ENCODE measurements at places on chromosomes 2 and 18. TPM values are rescaled to one million over a fixed set of nuclear protein-coding genes. Genes with fewer than 3 reads are reported as not detected.

GRCh38 chr2:119416299-119416923 lies 15.2 kb upstream of the TMEM37 start:
- DNase-seq = no peak

GRCh38 chr2:207869784-207870778 lies 100.4 kb upstream of the FZD5 start:
- no peak for DNase-seq

DNA sequence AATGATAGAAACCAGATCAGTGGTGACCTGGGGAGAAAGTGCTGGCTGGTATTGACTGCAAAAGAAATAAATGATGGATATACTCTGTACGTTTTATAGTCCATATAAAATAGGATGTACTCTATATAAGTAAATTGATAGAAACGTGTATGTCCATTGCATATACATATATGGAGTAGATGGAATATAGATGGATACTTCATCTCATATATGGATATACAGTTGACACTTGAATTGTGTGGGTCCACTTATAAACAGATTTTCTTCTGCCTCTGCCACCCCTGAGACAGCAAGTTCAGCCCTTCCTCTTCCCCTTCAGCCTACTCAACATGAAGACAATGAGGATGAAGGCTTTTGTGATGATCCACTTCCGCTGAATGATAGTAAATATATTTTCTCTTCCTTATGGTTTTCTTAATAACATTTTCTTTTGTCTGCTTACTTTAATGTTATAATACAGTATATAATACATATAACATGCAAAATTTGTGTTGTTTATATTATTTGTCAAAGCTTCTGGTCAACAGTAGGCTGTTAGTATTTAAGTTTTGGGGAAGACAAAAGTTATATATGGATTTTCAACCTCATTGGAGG lies 76.1 kb upstream of the MYCN start:
- DNase-seq = no peak

GRCh38 chr2:85549826-85550225 lies 10.9 kb downstream of the MAT2A start:
- no peak for DNase-seq

DNA sequence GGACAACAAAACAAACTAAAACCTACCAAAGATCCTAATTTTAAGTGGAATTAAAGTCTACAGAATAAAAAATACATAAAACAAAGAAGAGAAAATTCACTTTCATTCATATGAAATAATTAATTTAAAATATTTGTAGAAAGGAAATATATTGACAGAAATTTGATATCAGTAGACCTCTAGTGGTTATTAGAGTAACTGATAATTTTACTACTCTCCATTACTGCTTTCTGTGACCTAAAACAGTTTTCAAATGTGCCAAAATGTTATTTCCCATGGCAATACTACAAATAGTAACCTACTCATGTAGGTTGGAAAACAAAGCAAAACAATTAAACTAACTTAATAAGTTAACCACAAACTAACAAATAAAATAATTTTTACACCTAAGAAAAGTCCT lies 147.1 kb downstream of the NOL4 start:
- DNase-seq = no peak

DNA sequence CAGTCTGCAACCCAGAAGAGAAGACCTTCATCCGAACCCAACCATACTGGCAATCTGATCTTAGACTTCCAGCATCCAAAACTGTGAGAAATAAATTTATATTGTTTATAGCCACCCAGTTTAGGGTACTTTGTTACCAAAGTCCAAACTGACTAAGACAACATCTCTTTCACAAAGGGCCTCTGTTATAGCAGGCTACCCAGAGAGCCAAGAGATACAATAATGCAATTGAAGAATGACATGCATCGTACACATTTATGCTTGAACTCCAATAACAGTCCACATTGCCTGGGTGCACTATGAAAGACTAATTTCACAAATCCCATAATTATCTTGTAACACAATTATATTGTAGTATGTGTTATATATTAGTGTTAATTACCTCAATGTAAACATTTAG lies 39.1 kb upstream of the ANKRD44 start:
- DNase-seq = no peak

GRCh38 chr2:46470114-46470628 lies 9.2 kb upstream of the TMEM247 start:
- no peak for DNase-seq

- DNase-seq = peak; percentile 36
These were observed 95.3 kb downstream of the EIPR1 start for GRCh38 chr2:3282056-3282998.

GRCh38 chr2:167869200-167869599 lies 378.2 kb downstream of the STK39 start:
- DNase-seq = no peak

DNA sequence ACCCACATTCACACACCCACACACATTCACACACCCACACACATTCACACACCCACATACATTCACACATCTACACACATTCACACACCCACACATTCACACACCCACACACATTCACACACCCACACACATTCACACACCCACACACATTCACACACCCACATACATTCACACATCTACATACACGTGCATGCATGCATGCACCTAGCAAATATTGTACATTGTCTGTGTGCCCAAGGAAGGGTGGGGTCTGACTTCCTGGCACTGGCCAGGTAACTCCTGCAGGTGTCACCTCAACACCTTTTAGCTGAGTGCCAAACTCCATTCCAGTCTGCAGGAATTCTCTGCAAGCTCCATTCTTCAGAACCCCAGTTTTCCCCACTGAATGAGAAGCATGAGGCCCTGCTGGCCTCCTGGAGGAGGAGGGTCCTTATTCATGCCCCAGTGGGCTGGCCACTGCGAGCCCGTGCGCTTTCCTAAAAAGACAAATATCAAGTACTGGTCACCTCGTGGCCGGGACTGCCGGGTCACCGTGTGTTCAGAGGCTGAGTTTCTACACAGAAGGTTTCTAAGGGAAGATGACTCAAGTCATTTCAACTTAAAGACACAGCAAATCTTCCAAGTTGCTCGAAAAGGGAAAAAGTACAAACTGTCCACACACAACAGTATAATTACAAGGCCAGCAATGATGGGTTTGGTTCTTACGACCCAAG lies 131.5 kb downstream of the HDAC4 start:
- DNase-seq = no peak

GRCh38 chr2:180722551-180723239 lies 257.7 kb upstream of the UBE2E3 start:
- no peak for DNase-seq

- no peak for DNase-seq
These were observed 37.0 kb downstream of the DAW1 start for GRCh38 chr2:227908266-227909054.

GRCh38 chr2:98825858-98826257 lies 94.9 kb upstream of the MGAT4A start:
- DNase-seq = no peak

DNA sequence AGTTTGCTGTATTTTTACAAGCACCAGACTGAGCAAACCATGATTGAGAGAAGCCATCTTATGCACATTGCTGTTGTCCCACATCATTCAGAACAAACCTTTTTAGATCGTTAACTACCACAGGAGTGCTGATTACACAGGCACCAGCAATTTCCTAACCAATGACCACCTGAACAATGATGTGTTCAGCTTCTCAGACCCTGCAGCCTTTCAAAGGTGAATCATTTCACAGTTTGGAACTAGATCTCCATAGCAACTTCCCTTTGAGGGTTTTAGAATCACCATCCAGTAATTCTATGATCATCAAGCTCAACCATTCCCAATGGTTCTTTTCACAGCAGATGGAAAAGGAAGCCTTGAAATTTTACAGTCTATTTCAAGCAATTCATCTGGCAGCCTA lies 71.4 kb downstream of the OLA1 start:
- no peak for DNase-seq

DNA sequence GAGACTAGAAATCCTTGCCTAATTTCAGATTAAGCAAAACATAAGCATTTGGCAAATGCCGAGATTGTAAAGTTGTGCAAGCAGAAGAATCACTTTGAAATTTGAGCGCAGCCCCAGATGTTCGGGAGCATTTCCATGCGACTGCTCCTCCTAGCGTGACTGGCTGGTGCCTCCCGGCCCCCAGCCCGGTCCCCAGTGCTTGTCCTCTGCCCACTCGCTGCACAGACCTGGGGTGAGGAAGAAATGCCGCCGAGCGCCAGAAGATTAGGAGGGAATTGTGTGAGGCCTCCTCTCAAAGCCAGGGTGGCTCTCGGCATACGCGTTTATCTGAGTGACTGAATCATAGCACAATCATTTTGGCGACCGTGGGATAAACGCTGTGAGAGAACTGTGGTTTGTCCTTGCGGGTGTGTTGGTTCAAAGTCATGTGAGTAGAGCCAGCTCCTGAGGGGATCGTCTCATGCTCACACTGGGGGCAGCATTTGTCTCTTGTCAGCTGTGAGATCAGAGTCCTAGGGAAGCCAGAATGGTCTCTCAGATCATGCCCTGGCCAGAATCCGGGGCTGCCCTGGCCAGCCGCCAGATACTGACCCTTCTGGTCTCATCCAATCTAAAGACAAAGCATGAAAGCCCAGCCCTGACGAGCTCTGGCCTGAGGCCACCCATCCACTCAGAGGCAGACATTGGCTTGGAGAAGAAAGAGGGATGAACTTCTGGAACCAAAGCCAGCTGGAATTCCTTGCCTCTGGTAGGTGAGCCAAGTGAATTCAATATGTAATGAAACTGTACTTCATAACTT lies 189.3 kb downstream of the SH3RF3 start:
- DNase-seq = peak; percentile 55

DNA sequence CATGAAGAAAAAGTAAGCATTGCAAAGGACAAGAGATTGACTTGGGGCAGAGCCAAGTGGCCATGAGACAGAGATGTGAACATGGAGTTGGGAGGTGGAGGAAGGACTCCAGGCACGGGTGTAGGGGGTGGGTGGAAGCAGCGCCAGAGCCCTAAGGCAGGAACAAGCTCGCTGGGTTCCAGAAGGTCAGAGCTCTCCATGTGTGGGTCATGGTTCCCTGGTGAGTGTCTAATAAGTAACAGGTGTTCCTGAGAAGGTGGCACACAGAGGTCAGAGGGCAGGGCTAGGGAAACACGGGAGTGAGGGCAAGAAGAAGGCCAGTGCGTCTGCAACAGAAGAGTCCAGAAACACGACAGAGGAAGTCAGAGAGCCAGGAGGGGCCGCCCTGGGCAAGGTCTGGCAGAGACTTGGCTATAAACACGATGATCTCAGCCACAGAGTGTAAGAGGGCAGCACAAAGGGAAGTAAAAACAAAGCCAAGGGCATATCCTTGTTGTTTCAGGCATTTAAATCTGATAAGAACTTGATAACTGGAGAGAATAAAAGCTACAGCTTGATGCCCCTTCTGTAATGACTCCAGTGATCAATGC lies 260.8 kb downstream of the TGIF1 start:
- DNase-seq = no peak

GRCh38 chr2:224143526-224143925 lies 104.4 kb upstream of the SERPINE2 start:
- DNase-seq = no peak

- no peak for DNase-seq
These were observed 8.4 kb downstream of the GBX2 start for GRCh38 chr2:236159778-236160170.

DNA sequence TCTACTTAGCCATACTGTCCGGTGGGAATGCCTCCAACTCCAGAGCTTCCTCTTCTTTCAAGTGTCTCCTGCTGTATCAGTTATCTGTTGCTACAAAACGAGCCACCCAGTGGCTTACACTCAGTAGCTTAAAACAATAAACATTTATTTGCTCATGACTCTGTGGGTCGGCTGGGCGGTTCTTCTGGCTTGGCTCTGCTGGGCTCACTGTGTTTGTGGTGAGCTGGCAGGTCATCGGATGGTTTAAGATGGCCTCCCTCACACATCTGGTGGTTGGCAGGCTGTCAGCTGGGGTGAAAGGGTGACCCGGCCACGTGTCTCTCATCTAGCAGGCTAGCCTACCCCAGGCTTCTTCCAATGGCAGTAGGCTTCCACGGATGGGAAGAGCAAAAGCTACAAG lies 122.4 kb upstream of the SLC1A4 start:
- no peak for DNase-seq

- no peak for DNase-seq
These were observed 132.7 kb downstream of the ALPK2 start for GRCh38 chr18:58496231-58496630.

GRCh38 chr2:42897358-42897757 lies 105.0 kb upstream of the HAAO start:
- DNase-seq = no peak

- no peak for DNase-seq
These were observed 689.3 kb downstream of the NR4A2 start for GRCh38 chr2:155643056-155643775.

- DNase-seq = no peak
These were observed 13.0 kb downstream of the HDAC4 start for GRCh38 chr2:239387811-239388210.

GRCh38 chr2:241291153-241291552 lies 24.3 kb downstream of the HDLBP start:
- DNase-seq = no peak

- DNase-seq = no peak
These were observed 32.6 kb downstream of the LAMA3 start for GRCh38 chr18:23721696-23722480.

GRCh38 chr2:211174021-211174420 lies 617.6 kb downstream of the CPS1 start:
- no peak for DNase-seq

DNA sequence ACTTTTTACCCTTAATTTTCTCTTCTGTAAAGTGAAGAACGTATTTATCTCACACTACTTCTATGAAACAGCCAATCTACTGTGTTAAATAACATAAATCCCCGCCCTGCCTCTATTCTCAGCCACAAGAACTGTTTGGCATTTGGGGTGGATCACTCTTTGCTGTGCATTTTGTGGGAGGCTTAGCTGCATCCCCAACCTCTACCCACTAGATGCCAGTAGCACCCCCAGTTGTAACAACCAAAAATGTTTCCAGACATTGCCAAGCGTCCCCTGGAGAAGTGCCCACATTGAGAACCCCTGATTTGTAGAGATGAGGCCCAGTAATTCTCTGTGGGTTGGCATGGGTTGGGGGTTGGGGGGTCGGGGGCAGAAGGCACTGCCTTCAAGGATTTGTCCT lies 94.7 kb upstream of the BOD1L2 start:
- DNase-seq = no peak

DNA sequence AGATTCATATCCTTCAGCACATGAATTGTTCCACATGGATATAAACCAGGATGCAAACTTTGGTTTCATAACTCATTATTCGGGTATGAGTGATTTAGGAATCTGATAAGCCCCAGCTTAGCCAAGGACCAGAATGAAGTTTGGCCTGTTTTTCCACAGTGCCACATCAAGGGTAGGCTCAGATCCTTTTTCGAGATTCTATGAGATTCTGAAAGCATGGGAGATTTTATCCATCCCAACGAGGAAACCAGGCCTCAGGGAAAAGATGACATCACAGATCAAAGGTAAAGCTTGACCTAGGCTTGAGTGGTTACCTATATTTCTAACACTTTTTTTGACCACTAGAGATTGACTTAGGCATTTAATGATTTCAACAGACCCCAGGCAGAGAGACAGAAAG lies 590.8 kb upstream of the PKDCC start:
- no peak for DNase-seq

GRCh38 chr2:75390169-75390568 lies 170.6 kb downstream of the EVA1A start:
- peak; percentile 12 for DNase-seq

Gene RTTN
- polyA plus RNA-seq = 17.0 TPM

Gene PTPN4
- 24.1 TPM for polyA plus RNA-seq

Gene OTOS
- 0.33 TPM for polyA plus RNA-seq

Gene VWA3B
- polyA plus RNA-seq = 0.85 TPM

Gene SGO2
- polyA plus RNA-seq = 14.4 TPM

Gene SPC25
- polyA plus RNA-seq = 25.8 TPM

Gene SERPINB13
- not detected for polyA plus RNA-seq

Gene UGT1A8
- polyA plus RNA-seq = not detected

Gene ERFE
- polyA plus RNA-seq = 0.70 TPM

Gene RESP18
- polyA plus RNA-seq = not detected

Gene SLC23A3
- polyA plus RNA-seq = 10.3 TPM

Gene DAW1
- 0.46 TPM for polyA plus RNA-seq

Gene LOXHD1
- 0.66 TPM for polyA plus RNA-seq

Gene CCT7
- polyA plus RNA-seq = 235 TPM

Measured in left renal pelvis (tissue), 4 donors.